ENCODE measurements at places on chromosomes 12 and 14.

GRCh38 chr14:50835280-50835679 is 4.3 kb upstream of the NIN start:
- no peak for DNase-seq

GRCh38 chr14:92435154-92435553 is 78.4 kb upstream of the RIN3 start:
- no peak for DNase-seq

DNA sequence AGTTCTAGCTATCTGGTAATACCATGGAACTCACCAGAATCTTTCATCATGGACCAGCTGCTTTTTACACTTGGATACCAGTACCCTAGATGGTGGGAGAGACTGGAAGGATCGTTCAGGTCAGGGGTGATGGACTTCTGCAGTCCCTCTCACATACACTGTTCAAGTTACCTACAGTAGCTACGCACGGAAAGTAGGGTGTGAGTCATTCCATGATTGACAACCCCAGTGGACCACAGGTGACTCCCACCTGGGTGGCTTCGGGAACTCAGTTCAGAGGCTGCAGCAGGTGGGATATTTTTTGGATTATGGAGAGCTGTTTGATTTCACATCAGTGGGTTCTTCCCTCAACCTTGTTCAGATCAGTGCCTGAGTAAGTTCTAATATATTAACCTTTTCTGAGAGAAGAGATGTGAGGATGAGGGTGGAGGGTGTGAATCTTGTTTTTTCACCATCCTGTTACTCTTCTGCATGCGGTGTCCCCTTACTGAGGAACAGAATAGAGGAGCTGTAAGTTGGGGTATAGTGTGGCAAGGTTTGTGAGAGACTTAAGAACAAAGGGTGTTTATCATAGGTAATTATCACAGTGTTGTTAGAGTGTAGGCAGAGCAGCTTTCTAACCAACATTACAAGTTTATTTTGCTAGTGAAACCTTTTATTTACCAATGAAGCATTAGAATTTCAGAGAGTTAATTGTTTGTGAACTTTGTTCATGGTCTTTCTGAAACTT is 39.6 kb downstream of the PRKCH start:
- DNase-seq = no peak

- DNase-seq = no peak
Observed at GRCh38 chr14:29906256-29906870, 21.3 kb downstream of the PRKD1 start.

- DNase-seq = no peak
Observed at GRCh38 chr14:33993246-33993645, 42.4 kb upstream of the EGLN3 start.

GRCh38 chr12:80676856-80677255 is 30.6 kb upstream of the MYF6 start:
- no peak for DNase-seq

DNA sequence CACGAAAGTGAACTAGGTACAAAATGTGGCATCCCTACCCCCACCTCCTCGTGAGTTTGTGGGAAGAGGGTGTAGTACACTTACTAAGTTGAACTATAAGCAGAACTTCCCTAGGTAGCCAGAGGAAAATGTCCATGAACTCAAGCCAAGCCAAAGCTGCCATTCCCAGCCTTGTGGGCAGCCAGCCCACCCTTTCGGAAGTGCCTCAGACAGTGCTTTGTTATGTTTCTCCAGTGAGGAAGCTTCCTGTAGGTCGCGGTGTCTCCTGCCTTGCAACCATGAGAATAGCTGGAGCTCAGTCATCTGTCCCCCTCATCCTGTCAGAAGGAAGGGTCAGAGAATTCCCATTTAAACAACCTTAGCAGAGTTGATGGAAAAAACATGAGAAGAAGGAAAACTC is 266.9 kb downstream of the DUSP6 start:
- DNase-seq = no peak

- peak; percentile 39 for DNase-seq
Observed at GRCh38 chr14:58639842-58640484, 2.2 kb downstream of the DACT1 start.

- DNase-seq = no peak
Observed at GRCh38 chr14:58309086-58309485, 10.7 kb downstream of the ARID4A start.

- DNase-seq = peak; percentile 38
Observed at GRCh38 chr12:95169368-95169767, 47.9 kb downstream of the FGD6 start.

GRCh38 chr12:93699271-93700145 is 22.3 kb downstream of the CRADD start:
- DNase-seq = no peak

DNA sequence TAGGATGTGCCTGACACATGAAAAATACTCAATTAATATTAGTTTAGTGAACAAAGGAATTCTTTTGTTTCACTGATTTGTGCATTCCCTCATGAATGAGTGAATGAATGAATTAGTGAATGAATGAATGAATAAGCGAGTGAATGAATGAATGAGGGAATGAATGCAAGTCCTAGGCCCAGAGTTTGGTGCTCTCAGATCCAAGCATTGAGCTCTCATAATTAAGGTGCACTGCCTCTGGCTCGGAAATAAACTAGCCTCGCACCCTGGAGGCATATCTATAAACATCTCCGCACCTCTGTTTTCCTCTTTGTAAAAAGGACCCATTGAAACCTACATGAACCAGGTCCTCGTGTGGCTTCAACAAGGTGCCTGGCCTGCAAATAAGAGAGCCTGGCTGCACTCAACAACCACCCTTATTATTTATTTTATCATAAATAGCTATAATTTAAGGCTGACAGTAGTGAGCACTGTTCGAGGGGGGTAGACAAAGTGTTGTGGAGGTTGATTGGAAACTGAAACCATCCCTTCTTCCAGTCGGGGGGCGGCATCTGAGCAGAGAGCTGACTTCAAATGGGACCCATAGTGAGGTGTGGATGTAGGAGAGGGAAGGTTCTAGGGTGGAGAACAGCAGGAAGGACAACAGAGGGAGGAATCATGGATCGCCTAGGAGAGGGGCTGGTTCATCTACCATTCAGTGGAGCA is 316.8 kb downstream of the BCL11B start:
- no peak for DNase-seq

DNA sequence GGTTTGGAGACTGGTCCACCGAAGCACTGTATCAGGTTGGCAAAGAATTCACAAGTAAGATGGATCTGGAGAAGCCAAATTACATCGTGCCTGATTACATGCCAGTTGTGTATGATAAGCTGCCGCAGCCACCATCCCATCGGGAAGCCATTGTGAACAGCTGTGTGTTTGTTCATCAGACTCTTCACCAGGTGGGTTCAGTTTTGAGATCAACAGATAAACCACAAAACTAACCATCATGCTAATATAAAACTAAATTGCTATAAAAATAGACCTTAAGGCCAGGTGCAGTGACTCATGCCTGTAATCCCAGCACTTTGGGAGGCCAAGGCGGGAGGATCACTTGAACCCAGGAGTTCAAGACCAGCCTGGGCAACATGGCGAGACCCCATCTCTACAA is 58.9 kb downstream of the HSP90AA1 start:
- no peak for DNase-seq

DNA sequence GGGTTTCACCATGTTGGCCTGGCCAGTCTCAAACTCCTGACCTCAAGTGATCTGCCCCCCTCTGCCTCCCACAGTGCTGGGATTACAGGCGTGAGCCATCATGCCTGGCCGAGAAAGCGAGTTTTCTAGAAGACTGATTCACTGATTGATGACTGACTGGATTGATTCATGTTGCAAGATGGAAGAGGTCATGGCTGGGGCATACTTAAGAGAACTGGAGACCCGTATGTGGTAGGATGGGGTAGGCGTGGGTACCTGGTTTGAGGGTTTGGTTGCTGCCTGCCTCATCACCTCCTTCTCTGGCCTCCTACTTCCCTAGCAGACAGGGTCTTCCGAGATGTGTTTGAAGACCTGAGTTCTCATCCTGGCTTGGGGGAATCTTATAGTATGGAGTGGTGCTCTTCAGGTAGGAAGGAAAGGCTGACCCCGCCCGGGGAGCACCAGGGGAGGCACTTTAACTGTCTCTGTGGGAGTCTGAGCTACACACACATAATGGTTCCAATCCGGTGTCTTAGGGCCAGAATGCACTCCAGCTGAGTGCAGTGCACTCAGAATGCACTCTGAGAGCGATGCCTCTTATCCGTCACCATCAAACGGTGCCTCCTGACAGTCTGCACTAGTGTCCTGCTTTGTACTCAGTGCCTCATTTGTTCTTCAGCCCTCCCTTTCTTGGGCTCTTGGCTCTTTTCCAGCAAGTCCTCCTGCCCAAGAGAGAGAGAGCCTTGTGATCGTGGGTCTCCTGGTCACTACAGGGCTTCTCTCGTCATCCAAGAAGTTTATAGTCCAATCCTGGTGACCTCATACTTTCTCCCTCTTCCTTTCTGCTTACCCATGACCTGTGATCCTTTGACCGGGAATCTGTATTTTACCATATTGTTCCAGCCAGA is 19.7 kb downstream of the PLEKHG3 start:
- no peak for DNase-seq

DNA sequence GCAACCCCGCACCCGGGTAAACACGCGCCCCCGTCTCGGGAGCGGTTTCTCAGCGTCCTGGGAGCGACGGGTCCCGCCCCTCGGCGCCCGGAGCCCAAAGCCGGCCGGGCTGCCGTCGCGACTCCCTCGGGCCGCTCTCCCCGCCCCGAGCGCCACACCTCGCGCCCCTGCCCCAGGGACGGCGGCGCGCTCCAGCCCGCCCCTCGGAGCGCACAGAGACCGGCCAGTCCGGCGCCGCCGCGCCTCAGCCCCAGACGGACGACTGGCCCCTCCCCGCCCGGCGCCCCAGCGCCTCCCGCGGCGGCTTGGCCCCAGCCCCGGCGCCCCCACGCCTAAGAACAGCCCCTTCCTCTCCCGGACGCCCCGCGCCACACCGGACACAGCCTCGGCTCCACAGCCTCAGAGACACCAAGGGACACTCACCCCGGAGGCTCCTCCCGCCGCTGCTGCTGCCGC is 411 bp downstream of the BTBD7 start:
- DNase-seq = peak; percentile 42

GRCh38 chr14:73796893-73797542 is 54.6 kb upstream of the PTGR2 start:
- DNase-seq = no peak
